Dermis blood vessel endothelial cell (primary cell): ENCODE measurements at places on chromosomes 6 and 20. TPM values are rescaled to one million over a fixed set of nuclear protein-coding genes. Genes with fewer than 3 reads are reported as not detected.

The VTA1 gene
- 28.2 and 49.8 TPM in 2 replicates for total RNA-seq

The GMNN gene
- total RNA-seq, result 20.8 and 35.9 TPM in 2 replicates

The HEY2 gene
- not detected in 2 replicates for total RNA-seq

The DDX43 gene
- total RNA-seq, result 1.4 and 1.7 TPM in 2 replicates

The MACROD2 gene
- total RNA-seq, result 0.28 and 0.85 TPM in 2 replicates

The LINC00237 gene
- not detected in 2 replicates for total RNA-seq

The LPA gene
- not detected in 2 replicates for total RNA-seq

The STX7 gene
- 55.1 and 58.9 TPM in 2 replicates for total RNA-seq

The BHLHE23 gene
- total RNA-seq, result not detected in 2 replicates

The SLC39A7 gene
- total RNA-seq, result 93.6 and 99.4 TPM in 2 replicates

The ROS1 gene
- total RNA-seq, result under 0.01 TPM in 1 of 2 replicates, not detected in the other

The METTL24 gene
- not detected in 2 replicates for total RNA-seq

The TIAM2 gene
- total RNA-seq, result 10.6 and 19.3 TPM in 2 replicates

The OPRM1 gene
- total RNA-seq, result not detected in 2 replicates

The CASS4 gene
- 0.05 and 0.17 TPM in 2 replicates for total RNA-seq

The SLC2A10 gene
- 16.0 and 16.7 TPM in 2 replicates for total RNA-seq

The MICB gene
- 14.5 and 29.3 TPM in 2 replicates for total RNA-seq

The CEBPB gene
- total RNA-seq, result 18.4 and 29.1 TPM in 2 replicates

The GNMT gene
- 0.23 TPM in 1 of 2 replicates, not detected in the other for total RNA-seq

The ENTPD6 gene
- 65.8 and 70.8 TPM in 2 replicates for total RNA-seq

The NANP gene
- total RNA-seq, result 6.8 and 9.2 TPM in 2 replicates

The ZNF341 gene
- 1.9 and 2.4 TPM in 2 replicates for total RNA-seq

The ELOVL2 gene
- total RNA-seq, result under 0.01 TPM in 1 of 2 replicates, not detected in the other

The UBD gene
- total RNA-seq, result 5.8 and 82.4 TPM in 2 replicates

The SEL1L2 gene
- not detected in 2 replicates for total RNA-seq

The C2 gene
- total RNA-seq, result not detected in 2 replicates

The PRSS16 gene
- 0.14 TPM in 1 of 2 replicates, not detected in the other for total RNA-seq

The TBCC gene
- total RNA-seq, result 41.9 and 53.4 TPM in 2 replicates

The SNAP91 gene
- 0.51 and 1.0 TPM in 2 replicates for total RNA-seq

The EPB41L1 gene
- total RNA-seq, result 16.0 and 21.1 TPM in 2 replicates

The OR2J3 gene
- not detected in 2 replicates for total RNA-seq

The CBFA2T2 gene
- 4.2 and 5.3 TPM in 2 replicates for total RNA-seq

The DEFB124 gene
- total RNA-seq, result not detected in 2 replicates

The FUT9 gene
- total RNA-seq, result not detected in 2 replicates

The FOXF2 gene
- total RNA-seq, result not detected in 2 replicates

The DUSP15 gene
- 0.14 and 0.34 TPM in 2 replicates for total RNA-seq

The TRIM40 gene
- not detected in 2 replicates for total RNA-seq

The TNFRSF21 gene
- total RNA-seq, result 56.0 and 71.9 TPM in 2 replicates

The KCNG1 gene
- 0.70 and 3.1 TPM in 2 replicates for total RNA-seq

The SLC13A3 gene
- total RNA-seq, result 0.05 TPM in 1 of 2 replicates, not detected in the other

The IP6K3 gene
- total RNA-seq, result under 0.01 and 0.05 TPM in 2 replicates

The MOXD1 gene
- total RNA-seq, result 0.34 and 0.65 TPM in 2 replicates

The DSTN gene
- total RNA-seq, result 157 and 236 TPM in 2 replicates
